ENCODE measurements at places on chromosomes 11 and 22. TPM values are rescaled to one million over a fixed set of nuclear protein-coding genes. Genes with fewer than 3 reads are reported as not detected.

DNA sequence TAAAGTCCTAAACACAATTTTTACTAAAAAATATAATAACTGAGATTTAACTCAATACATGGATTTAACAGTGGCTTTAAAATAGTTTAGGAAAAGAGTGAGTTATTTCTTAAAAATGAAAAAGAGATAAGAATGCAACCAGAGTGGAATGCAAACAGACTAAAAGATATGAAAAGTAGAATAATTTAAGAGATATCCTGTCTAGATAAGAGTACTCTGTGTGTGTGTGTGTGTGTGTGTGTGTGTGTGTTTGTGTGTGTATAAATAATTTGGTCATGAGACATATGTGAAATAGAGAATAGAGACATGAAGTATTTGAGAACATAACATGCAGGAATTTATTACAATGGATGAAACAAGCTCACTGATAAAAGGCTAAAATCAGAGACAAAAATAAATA is 986.9 kb upstream of the CHORDC1 start:
- DNase-seq, result no peak

CSF2RB gene
- total RNA-seq, result not detected

- no peak for DNase-seq
Observed at GRCh38 chr11:57131080-57131790, 50.5 kb upstream of the LRRC55 start.

GRCh38 chr11:96014217-96014616 is 90.3 kb upstream of the MTMR2 start:
- DNase-seq, result peak; percentile 75

DNA sequence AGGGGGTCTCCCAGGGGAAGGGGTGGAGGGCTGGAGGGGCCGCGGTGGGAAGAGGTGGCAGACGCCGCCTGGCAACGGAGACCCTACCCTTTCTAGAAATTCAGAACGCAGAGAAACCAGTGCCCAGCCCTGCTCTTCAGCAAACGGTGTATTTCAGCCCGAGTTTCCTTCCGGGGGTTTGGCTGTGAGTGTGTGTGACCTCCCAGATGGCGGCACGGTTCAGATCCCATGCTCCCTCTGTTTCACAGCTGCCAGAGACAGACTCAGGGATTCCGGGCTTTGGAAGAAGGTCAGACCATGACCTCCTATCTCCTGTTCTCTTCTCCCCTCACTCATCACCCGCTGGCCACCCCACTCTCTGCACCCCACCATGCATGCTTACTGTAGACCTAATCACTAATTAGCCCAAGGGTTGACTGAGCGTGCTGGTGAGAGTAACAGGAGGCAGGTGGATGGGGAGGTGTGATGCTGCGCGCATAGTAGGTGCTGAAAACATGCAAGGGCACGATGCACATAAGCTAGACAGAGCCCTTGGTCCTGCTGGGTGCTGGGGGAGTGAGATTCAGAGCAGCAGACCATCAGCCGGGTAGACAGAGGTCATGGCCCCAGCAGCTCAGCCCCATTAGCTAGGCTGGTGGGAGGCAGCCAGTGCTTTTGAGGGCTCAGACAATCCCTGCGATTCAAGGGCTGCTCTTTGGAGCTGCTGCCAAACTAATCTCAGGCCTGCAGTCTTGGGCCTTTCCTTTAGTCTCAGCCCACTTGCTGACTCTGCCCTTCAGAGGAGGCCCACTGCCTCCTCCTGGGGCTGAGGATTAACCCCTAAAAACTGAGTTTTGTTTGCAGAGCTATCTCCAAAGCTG is 256.5 kb upstream of the CADM1 start:
- no peak for DNase-seq

GRCh38 chr11:63042596-63042995 is 27.0 kb upstream of the SLC22A8 start:
- no peak for DNase-seq

- DNase-seq, result peak; percentile 92
Observed at GRCh38 chr11:122170815-122171475, 54.9 kb upstream of the BLID start.

MCAM gene
- total RNA-seq, result 11.0 TPM

DNA sequence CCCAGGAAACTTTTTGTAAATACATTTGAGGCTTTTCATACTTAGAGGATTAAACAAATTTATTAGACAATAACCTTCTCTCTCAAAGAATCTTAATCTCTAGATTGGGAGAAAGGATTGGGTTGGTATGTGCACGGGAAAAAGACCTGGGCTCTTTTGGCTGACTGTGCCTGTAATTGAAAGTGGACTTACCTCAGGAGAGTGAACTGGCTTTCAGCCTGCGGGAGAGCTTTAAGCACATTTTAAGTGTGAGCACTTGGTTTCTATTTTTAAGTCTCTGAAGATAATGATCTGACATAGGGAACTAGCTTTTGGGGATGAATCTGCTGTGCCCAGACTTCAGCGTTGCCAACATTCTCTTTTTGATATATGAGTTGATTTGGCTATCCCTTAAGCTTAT is 35.8 kb downstream of the UVRAG start:
- no peak for DNase-seq

DNA sequence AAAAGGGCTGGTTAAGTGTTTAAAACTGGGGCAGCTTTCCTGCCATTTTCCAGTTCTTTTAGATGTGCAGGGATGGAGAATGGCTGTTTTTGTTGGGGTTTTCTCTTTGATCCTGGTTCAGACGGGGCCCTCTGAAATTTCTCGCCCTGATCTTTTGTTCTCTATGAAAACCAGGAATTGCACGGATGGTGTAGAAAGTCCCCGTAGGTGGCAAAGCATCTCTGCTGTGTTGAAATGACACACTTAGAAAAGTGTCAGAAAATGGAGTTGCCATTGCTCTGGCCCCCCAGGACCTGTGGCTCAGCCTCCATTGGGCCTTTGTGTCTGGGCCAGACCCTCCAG is 63.0 kb downstream of the PARVB start:
- no peak for DNase-seq

GRCh38 chr22:19522881-19523239 is 1.4 kb downstream of the CLDN5 start:
- no peak for DNase-seq

DNA sequence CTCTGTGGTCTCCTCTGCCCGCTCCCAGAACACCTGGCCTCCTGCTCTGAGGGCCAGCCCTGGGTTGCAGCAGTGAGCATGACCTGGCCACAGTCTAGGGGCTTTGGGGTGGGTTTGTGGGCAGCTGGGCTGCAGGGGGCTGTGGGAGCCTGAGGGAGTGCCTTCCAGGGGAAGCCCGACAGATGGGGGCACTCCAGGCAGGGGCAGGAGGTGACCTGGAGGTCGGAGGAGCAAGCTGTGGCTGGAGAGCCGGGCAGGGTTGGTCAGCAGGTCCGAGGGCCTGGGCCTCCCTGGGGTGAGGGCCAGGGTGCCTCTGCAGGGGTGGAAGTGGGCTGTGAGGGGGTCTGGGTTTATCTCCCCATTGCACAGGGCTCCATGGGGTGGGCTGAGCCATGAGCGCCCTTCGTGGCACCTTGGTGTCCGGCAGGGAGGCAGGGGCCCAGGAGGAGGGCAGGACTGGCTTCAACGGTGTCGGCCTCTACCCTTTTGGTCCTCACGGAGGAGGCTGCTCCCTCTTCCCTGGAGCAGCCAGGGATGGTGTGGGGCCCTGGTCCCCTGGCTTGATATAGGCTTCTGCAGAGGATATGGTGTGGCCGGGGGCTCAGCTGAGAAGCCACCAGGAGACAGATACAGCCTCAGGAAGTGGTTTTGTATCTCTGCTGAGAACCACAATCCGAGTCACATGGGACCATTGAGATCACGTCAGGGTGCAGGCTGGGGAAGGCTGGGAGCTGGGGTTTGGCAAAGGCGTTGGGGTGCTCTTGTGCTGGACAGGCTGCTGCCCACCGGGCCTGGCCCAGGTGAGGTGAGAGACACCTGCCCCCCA is 22.3 kb downstream of the KCNQ1 start:
- no peak for DNase-seq

- DNase-seq, result no peak
Observed at GRCh38 chr11:11308249-11308648, 44.8 kb downstream of the CSNK2A3 start.

DNA sequence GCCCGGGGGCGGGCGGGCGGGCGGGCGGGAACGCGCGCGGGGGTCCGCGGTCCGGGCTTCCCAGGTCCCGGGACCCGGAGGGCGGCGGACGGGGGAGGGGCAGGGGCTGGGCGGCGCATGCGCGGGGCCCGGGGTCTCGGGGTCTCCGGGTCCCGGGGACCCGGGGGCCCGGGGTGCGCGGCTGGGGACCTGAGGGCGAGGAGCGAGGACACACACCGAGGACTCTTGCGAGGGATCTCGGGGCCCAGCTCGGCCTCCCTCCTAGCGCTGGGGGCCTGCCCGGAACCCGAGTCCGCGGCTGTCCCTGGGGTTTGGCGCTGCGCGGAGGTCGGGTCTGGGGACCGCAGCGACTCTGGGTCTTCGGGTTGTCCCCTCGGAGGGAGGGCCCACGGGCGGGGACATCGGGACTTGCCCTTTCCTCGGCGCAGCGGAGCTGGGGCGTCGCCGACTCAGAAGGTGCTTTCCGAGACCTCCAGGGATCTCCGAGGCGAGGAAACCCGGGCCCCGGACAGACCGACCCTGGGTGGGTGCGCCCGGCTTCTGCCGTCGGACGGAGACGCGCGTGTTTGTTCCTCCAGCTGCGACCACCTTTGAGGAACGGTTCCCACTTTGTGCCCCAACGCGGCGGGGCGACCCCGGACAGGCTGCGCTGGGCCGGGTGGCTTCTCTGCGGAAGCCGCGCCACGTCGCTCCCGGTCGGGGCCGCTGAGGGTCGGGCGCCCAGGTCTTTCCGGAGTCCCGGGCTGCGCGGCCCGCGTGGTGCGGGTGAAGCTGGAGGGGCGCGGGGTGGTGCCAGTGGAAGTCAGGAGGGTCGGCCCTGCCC is 540 bp downstream of the PPARA start:
- no peak for DNase-seq

SYT9 gene
- not detected for total RNA-seq

- DNase-seq, result no peak
Observed at GRCh38 chr11:64250415-64251015, 815 bp upstream of the PLCB3 start.

MRE11 gene
- total RNA-seq, result 19.0 TPM

CASP5 gene
- not detected for total RNA-seq

SLC6A5 gene
- not detected for total RNA-seq

- DNase-seq, result no peak
Observed at GRCh38 chr11:36035454-36035853, 91.6 kb downstream of the LDLRAD3 start.

DNA sequence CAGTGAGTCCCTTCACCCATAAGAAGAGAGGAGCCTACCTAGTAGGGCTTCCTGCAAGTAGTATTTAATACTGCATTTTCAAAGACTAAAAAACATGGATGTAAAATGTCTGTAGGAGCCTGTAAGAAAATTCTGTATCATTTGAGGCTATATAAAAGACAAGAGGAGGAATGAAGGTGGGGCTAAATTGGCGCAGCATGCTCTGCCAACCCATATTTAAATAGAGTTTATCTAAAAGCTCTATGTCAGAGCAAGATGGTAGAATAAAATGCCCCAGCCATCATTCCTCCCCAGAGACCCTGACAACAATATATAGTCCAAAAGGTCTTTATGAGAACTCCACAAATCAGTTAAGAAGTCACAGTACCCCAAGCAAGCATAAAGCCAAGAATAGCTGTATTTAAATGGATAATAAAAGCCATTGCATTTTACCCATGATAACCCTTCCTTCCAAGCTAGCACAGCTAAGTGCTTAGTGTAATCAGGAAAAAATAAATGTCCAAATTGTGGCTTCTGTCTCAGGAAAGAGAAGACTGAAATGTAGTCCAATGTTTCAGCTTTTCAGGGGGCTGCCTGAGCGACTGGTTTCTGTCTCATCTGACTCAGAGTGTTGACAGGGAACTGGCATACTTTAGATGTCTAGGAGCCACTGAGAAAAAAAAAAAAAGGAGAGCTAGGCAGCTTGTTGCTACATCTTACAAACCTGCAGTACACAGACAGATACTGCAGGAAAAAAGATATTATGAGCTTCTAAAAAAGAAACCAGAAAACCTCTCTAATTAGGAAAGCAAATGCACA is 258.6 kb downstream of the METTL15 start:
- no peak for DNase-seq

DNA sequence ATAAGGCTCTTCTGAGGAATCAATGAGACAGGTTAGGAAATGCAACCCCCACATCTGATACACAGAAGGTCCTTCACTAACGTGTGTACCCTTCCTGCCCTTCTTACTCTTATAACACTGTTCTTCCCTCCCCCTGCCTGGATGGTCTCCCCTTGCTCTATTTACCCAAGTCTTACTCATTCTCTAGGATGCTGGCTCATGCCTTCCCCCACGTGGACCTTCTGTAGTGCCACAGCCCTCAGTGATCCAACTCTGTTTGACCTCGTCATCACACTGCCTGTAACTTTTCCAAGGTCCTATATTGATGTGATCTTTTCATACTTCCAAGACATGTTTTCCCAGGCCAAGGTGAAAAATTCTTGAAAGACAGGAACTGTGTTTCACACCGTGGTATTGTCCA is 79.8 kb downstream of the C11orf58 start:
- no peak for DNase-seq

- DNase-seq, result peak; percentile 85
Observed at GRCh38 chr11:102144357-102145355, 34.4 kb downstream of the YAP1 start.
